T-helper 2 cell (primary cell): ENCODE measurements at places on chromosomes 5 and 9.

GRCh38 chr9:128920381-128921058 is at the start of gene PHYHD1:
Gene PHYHD1, plus strand, starts transcription at chr9:128920982. Its CDS starts 1,342 bp downstream, at chr9:128922324.
- DNase-seq = no peak

GRCh38 chr9:111657051-111657450 is 4.4 kb upstream of the GNG10 start:
- DNase-seq = no peak

GRCh38 chr9:38313421-38313820 is 79.1 kb upstream of the ALDH1B1 start:
- DNase-seq = no peak

GRCh38 chr5:36403632-36404311 is 102.1 kb upstream of the RANBP3L start:
- no peak for DNase-seq

GRCh38 chr9:35322075-35322885 is 160.5 kb downstream of the UNC13B start:
- DNase-seq = no peak

GRCh38 chr5:92508271-92508670 is 1072.7 kb downstream of the NR2F1-AS1 start:
- no peak for DNase-seq

DNA sequence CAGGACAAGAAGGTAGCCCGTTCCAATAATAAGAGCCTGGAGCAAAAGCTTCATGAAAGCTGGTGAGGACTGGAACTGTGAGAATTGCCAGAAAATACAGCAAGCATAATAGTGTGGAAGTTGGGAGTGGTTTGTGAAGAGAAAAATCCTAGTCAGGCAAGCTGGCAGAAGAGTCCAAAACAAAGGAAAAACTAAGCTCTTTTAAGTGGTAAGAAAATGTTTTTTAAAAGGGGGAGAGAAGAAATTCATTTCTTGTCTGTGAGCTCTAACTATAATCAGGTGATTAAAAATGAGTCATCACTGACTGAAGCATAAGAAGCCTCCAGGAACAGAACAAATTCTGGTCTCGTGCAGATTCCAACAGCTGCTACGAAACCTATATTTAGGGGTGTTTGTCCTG is 102.6 kb downstream of the CAAP1 start:
- DNase-seq = no peak

GRCh38 chr9:8589476-8589875 is 789.9 kb upstream of the DMAC1 start:
- no peak for DNase-seq

DNA sequence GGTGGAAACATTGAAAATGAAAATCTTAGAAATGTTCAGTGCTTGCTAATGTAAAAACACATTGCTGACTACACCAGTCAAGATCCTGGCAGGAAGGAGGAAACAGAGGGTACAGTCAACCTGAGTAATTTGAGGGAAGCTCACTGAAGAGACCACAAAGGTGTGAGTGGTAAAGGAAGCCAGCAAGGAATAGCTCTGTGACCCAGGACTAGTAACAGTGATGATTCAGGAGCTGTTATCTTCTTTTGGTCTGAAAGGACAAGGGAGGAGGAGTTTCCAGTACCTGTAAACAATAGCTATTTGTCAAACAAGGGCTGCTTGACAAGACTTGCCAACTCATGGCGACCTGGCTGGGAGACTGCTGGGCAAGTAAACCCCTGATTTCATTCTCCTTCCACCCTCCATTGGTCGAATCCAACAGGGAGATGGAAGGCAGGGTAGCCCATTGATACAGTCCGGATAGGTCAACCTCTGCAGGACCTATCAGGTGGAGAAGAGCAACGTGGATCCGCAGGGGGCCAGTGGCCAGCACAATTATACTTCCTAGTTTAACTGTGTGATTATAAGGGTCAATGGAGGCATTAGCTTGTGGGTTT is 68.1 kb downstream of the MAMDC2 start:
- DNase-seq = no peak

GRCh38 chr5:168552146-168552545 is 23.0 kb downstream of the FBLL1 start:
- no peak for DNase-seq

GRCh38 chr9:136875155-136875554 is 9.0 kb upstream of the EDF1 start:
- no peak for DNase-seq

GRCh38 chr5:169302491-169303118 is 1.7 kb upstream of the SLIT3 start:
- peak; percentile 63 for DNase-seq

DNA sequence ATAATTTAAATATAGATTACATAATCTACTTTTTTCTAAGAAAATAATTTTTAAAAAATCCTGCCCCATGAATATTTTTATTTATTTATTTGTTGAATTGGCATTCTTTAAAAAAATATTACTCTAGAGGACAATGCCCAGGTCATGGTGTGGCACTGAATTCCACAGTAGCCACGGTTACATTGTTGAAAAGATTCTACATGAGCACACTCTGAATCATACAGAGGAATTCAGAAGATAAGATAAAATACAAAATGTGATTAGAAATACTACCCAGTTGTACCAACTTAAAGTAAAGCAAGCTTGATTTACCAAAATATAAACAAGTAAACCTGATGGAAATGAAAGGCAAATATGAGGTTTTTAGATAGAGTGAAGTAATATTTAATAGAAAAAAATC is 183.7 kb downstream of the HCN1 start:
- no peak for DNase-seq

- DNase-seq = no peak
Measured at GRCh38 chr5:173909199-173909598, 21.1 kb downstream of the CPEB4 start.

GRCh38 chr9:79667120-79667519 is 95.4 kb downstream of the TLE4 start:
- DNase-seq = no peak

GRCh38 chr5:132674671-132675506 is 1.1 kb downstream of the IL4 start:
- DNase-seq = no peak

DNA sequence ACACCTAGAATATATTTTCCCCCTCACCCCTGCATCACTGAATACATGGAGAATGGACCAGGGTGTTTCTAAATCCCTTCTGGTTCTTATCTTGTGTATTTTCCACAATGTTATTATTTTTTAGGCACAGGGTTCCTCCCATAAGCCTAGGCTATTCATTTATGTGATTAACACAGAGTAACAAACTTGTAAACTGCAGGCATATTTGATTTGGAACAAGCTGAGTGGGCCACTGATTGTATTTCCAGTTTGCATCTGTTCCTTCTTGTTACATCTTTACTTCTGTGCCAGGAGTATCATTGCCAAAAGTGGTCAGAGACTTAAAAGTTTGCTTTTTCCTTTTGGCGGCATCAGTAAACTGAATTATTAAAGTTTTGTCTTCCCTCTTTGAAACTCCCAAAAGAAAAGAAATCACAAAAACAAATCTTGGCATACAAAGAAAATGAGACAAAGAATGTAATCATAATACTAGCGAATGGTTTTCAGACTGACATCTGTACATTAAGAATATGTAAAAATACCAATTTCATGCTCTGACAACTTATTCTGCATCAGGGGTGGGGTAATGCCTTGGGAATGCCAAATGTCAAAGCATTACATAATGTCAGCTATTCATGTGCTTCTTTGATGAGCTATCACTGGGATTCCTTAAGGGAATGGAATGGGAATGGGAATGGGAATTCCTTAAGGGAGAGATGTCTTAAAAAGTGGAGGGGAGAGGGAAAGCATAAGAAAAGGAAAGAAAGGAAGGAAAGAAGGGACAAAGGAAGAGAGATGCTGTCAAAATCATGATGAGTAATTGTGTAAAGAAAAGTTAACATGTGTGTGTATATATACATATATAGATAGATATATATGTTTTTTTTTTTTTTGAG is 22.2 kb upstream of the PAX5 start:
- DNase-seq = no peak

DNA sequence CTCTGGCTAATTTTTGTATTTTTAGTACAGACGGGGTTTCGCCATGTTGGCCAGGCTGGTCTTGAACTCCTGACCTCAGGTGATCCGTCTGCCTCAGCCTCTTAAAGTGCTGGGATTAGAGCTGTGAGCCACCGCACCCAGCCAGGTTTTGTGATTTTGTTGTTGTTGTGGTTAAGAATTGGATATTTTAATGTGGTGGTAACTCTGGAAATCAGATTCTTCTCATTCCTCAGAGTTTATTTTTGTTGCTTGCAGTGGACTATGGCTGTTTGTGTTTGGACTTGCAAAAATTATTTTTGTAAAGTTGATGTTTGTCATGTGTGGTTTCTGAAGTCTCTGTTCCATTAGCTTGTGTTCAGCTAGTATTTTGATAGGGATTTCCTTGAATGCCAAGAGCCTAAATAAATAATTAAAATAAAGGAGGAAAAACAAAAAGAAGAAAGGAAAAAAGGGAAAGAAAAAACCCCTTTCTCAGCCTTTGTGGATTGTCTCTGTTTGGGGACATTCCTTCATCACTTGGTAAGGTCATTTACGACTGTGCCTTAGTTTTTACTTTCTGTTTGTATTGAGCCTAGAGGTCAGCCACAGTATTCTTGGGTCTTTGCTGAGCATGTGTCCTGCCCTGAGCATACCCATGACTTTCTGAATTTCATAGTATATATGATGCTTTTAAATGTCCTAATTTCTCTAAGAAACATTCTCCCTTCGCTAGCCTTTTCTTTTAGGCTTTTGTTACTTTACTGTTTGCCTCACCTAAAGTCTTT is 37.3 kb downstream of the PBX3 start:
- DNase-seq = no peak

- no peak for DNase-seq
Measured at GRCh38 chr5:67030289-67031056, 166.1 kb downstream of the CD180 start.

DNA sequence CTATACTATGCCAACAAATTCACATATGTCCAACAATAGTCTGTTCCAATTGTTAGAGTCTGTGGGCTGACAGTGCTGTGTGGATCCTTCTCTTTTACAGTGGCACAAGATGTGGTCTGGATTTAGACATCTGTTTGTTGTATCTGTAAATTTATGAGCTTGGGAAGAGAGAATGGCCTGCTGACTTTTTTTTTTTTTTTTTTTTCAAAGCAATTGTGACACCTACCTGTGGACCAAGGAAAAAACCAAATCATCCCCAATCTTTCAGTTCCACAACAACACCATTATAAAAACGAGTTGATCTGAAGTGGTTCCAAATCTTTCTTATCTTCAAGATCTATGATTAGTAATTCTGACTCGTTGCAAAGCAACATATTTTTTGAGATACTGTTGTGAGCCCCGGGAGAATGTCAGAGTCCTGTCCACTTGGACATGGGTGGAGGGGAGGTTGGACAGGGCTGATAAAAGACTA is 4.9 kb downstream of the IRX2 start:
- no peak for DNase-seq

DNA sequence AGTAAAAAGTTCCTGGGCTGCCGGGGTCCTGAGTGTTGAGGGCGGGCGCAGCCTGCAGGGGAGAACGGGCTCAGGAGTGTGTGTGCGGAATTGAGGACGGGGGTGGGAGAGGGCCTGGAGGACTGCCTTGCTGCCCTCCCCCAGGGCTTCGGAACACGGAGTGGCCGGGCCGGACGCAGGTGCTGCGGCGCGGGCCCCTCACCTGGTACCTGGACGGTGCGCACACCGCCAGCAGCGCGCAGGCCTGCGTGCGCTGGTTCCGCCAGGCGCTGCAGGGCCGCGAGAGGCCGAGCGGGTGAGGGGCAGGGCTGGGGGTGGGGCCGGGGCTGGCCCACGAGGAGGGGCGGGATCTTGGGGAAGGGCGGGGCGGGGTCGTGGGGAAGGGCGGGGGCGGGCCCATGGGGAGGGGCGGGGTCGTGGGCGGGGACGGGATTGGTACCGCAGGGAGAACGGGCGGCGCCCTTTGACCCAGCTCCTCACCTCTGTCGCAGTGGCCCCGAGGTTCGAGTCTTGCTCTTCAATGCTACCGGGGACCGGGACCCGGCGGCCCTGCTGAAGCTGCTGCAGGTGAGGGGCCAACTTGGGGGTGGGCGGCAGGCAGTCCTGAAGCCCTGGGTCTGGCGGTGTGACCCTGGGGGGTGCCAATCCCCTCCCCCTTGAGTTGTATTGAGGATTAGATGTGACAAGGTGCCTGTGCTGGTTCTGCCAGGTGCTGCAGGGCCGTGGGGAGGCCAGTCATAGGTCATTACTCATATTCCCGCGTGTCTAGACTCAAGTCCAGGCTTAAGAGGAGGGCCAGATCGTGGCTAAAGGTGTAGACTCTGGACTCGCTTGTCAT is 7.1 kb downstream of the FPGS start:
- no peak for DNase-seq

DNA sequence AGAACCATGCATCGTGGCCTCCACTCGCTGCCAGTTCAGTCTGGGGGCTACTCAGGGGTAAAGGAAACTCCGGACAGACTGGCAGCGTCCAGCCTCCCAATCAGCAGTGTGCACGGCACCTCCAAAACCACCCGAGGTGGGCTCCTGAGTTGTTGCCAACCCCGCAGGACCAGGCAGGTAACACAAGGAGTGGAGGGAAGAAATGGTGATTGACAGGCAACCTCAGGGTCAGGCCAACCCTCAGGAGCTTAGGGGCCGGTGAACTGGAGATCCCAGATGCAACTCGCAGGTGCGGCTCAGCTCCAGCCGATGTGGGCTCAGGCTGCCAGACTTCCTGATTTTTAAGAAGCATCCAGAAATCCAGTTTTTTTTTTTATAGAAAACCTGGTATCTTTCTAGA is 37.3 kb upstream of the AKNA start:
- DNase-seq = no peak

- no peak for DNase-seq
Measured at GRCh38 chr5:60365001-60365400, 335.0 kb downstream of the DEPDC1B start.

DNA sequence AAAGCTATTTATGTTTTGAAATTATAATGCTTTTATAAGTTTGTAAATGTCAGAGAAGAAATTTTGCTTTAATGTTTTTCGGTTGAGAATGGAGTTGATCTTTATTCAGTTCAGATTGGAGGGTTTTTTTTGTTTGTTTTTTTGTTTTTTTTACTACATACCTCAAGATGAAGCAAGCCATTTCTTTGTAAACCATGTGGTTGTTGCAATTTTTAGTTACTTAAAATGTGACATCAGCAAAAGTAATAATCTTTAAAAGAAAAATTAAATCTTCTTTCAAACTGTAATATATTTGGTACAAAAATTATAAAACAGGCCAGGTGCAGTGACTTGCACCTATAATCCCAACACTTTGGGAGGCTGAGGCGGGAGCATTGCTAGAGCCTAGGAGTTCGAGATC is 102.6 kb downstream of the CDC42SE2 start:
- DNase-seq = no peak

GRCh38 chr5:104372376-104372775 is 809.8 kb upstream of the NUDT12 start:
- no peak for DNase-seq

DNA sequence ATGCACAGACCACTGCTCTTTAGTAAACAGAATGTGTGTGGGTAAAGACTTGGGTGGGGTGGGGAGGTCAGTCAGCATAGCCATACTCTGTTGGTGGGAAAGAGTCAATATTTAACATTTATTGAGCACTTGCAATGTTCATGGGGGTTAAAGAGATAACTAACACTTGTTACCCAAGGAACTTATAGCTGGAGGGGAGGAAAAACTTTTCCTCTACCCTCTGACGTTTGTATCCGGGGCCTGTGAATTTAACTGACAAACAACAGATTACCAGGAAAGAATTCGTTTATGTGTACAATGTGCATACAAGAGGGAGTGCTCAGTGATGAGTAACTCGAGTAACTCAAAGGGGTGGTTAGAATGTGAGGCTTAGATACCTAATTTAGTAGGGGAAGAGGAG is 6.8 kb upstream of the CLINT1 start:
- DNase-seq = no peak

GRCh38 chr9:573691-574410 is 267.6 kb upstream of the DMRT1 start:
- DNase-seq = no peak
